ENCODE measurements at places on chromosomes 11 and 22.

DNA sequence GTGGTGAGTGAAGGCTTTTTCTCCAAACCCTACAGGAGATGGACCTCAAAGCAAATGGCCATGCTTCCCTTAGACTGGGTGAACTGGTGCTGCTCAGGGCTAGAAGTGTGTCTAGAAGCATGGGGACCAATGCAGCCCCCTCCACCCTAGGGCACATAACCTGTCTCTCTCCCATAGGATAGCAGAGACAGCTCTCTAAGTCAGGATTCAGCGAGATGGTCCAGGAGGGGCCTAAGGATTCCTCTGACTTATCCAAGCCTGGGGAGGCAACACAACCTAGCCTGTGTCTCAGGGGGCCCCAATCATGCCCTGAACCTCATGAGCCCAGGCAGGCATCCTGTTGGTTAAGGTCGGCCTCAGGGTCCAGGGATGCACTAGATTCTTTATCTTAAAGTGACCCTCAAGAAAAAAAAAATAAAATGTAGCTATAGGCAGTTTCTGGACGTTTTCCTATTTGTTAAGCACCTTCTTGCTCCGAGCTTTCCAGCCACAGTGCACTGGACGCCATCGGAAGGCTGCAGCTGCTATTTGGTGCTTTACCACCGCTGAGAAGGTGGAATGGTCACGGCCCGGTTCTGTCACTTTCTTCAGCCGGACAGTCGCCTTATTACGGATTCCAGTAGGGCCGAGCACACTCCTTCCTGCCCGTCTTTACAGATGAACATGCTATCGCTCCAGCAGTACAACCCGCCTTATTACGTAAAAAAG, 5.0 kb upstream of the CCND1 start:
- DNase-seq, result no peak

- no peak for DNase-seq
These were observed 40.6 kb upstream of the CRYBB3 start for GRCh38 chr22:25159028-25159427.

DNA sequence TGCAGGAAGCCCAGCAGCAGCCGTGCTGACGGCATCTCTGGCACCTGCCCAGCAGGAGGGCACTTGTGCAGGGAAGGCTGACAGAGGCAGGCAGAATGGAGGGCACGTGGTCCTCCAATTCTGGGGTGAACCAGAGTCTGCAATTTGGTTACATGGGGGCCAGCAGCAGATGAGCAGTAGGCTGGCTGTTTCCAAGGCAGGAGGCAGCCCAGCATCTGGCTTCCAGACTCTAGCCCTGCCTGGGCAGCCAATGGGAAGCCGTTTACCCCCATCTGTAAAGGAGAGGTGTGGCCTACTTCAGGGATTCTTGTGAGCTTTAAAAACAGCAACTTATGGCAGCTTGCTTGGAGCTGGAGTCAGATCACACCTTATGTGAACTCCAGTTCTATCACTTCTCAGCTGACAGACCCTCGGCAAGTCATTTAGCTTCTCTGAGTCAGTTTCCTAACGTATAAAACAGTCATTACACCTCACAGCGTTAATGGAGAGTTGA, 27.9 kb upstream of the RASL10A start:
- no peak for DNase-seq

DNA sequence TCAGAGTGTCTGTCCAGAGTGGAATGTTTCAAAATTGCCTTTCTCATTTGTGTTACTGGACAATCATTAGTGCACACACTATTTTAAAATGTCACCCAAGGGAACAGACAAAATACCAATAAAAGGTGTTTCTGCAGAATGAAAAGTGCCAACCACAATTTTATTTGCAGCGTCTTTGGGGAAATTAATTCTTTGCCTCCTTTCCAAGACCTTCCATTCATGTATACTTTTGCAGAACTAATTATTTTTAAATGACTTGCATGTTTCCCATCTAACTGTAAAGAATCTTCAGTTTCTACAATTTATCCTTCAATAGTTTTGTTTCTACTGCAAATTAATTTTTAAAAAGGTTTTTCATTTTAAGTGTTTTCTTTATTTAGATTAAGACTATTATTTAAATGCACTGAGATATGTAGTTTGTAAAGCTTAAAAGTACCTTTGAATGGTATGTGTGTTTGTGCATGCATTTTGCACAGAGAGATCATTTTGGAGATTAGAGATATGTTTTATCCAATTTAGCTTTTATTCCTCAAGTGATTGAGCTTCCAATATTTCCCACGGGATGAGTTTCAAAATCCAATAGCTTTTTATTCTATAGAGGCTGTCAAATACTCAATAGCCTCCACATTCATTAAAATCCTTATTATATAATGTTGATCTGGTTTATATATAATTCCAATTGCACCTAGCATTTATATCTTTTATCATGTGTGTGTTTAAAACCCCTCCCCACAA, 1235.7 kb downstream of the LRRC4C start:
- DNase-seq, result no peak

- no peak for DNase-seq
These were observed 361 bp downstream of the CTSD start for GRCh38 chr11:1763336-1763795.

- DNase-seq, result no peak
These were observed 24.4 kb downstream of the UPB1 start for GRCh38 chr22:24519496-24519895.

DNA sequence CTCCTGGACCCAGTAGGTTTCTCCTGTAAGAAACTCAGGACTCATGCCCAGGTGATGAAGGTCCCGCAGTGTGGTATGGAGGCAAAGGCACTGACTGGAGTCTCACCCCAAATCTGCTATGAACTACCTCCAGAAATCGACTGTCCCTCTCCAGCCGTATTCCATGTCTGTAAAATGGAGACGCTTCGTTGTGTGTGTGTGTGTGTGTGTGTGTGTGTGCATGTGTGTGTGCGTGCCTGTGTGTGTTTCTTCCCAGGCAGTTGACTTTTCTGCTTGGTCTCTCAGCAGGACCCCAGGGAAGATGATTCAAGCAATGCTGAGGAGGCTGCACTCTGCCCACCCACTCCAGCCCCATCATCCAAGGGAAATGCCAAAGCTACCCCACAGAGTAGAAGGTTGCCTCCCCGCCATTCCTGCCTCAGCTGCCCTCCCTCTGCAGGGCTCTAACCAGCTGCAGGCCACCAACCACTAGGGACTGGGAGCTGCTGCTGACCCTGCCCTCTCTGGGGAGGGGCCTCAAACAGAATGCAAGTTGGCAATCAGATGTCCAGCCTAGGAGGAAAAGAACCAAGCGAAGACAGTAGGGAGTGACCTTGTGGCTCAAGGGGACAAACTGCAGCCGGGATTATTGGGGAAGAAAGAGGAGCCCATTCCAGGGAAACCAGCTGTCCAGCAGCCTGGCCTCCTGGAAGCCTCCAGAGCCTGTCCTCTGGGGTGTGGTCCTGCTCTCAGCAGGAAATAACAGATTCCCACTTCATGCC, 56.2 kb downstream of the SLC22A12 start:
- DNase-seq, result no peak

GRCh38 chr22:26548984-26549383, 36.7 kb upstream of the TFIP11 start:
- DNase-seq, result no peak

- no peak for DNase-seq
These were observed 78.0 kb downstream of the TSPAN18 start for GRCh38 chr11:44804449-44805437.

- no peak for DNase-seq
These were observed 30.3 kb downstream of the KREMEN1 start for GRCh38 chr22:29103121-29103520.

GRCh38 chr11:33860926-33861325, 30.9 kb downstream of the LMO2 start:
- DNase-seq, result no peak

- DNase-seq, result no peak
These were observed 531.1 kb downstream of the TBC1D22A start for GRCh38 chr22:47293368-47294221.

DNA sequence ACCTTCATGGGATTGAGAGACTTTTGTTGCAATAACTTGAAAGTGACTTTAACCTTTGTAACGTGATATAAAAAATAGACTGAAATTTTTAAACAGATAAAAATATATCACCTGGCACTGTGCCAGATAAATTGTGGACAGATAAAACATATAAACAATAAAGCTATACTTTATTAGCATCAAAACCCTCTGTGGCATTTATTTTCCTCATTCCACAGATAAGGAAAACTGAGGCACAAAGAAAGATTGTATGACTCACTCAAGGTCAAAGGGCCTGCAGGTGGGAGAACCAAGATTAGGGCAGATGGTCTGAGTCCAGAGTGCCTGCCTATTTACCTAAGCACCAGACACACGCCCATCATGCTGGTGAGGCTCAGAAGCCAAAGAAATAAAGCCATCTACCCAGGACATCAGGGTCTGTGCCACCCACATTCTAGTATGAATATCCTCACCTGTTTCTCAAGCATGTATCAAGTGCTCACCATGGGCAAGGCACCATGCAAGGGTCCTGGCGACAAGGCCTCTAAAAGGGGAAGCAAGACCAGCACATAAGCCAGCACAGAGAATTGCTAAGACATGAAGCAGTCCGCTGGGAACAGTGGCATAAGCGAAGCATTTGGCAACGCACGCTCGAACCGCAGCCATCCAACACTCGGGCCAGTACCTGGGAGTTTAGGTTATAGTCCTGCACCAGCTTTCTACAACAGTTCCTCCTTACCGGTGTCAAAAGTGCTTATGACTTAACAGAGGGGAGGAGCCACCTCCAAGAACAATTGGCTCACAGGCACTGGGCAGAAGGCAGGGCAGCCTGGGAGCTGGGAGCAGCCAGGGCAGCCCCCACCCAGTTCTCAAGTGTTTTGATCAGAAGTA, 17.6 kb downstream of the MYH9 start:
- no peak for DNase-seq

DNA sequence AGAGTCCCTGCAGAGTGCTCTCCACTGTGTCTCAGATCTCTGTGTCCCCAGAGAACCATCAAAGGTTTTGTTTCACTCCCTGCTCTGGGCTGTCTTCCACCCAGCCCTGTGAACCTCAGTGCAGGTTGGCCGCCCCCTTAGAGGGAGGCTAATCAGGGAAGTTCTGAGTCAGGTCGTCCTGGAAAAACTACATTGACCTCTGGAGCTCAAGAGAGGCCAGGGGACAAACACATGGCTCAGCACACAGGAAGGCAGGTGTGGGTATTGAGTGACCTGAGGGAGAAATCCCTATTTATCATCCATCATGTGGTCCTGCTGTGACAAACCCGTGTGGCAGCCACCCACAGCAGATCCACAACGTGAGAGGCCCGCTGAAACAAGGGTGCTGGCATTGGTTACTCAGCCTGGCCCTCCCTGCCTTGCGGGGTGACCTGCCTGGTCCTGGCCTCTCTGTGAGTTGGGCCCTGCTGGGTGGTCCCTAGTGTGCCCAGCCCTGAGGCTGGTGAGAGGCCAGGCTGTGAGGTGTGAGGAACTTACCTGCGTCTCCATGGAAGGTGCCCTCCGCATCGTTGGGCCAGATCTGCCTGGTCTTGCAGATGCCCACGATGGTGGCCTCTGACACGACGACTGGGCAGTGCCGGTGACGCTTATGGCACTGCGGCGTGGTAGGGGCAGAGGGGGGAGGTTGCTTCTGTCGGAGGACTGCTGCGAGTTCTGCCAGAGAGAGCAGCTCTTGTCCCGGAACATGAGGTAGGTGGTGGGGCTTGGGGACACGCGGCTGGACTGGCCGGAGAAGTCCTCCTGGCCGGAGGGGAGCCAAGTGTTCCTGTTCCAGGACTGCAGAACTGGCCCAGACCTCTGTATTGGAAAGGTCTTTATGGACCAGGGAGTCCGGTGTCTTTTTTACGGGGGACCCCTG, 669 bp upstream of the BCR start:
- DNase-seq, result no peak

- no peak for DNase-seq
These were observed 28.2 kb downstream of the JHY start for GRCh38 chr11:122910775-122911174.

DNA sequence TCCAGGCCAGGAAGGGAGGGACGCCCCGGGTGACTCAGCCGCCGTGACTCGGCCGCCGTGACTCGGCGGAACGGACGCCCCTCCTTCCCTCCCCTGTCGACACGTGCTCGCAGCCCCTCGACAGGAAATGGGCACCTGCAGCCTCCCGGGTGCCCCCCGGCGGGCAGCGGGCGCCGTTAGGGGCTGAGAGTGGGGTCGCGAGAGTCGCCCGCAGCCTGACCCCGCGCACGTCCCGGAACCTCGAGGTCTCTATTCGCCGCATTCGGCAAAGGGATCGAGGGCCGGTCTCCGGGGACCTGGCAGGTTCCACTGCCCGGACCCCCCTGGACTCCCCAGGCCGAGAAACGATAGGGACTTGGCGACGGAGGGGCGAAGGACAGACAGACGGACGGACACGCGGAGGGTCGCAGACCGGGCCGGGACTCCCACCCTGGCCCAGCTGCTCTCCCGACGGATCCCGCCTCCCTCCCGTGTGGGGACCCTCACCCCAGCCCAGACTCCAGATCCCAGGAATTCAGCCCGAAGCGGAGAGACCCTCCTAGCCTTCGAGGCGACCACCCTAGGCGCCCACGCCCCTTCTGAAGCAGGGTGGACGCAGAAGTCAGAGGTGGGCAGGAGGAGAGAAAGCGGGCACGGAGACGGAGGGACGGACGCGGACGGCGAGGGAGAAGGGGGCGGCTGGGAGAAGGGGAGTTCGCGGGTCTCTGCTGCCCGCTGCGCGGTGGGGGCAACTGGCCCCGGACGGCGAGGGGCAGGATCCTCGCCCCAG, 648 bp downstream of the FOSL1 start:
- peak; percentile 45 for DNase-seq

- DNase-seq, result no peak
These were observed 146.8 kb upstream of the TTC12 start for GRCh38 chr11:113167599-113167998.

DNA sequence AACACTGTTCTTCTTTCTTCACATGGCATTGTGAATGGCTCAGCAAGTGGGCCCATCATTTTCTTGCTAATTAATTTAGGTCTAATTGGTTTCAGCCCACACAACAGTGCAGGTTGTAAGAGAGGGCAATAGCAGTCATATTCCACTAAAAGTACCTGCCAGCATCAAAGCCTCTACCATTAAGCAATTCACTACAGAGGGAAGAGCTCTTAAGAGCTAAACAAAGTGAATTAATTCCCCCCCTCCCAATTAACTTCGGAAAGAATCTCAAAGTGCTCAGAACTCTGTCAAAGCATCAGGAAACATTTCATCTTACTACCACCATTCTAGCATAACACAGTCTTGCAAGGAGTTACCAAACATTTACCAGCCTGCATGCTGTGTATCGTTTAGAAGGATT, 133.9 kb upstream of the UBASH3B start:
- no peak for DNase-seq

- DNase-seq, result no peak
These were observed 81.6 kb upstream of the SORL1-AS1 start for GRCh38 chr11:121534131-121535093.

DNA sequence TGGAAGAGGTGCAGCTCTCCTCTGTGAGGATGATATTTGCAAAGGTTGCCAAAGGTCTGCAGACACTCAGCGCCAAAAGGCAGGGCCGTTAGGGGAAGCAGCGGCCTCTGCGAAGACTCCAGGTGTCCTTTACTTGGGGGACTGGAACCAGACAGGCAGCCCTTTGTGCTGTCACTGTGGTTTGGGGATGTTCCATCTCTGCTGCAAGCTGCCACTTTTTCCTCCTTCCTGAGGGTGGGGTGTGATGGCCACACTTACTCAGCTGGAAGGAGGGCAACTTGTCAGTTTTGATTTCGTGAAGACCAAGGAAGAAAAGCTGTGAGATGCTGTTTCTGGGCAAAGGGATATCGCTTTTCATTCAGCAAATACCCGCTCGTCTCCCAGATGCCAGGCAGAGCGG, 96.5 kb upstream of the PRR5 start:
- no peak for DNase-seq

Data from stimulated activated CD8-positive, alpha-beta memory T cell treated with anti-CD3 and anti-CD28 coated beads, Interleukin-4, amount 100 ng/mL, for 4 hours (primary cell).